ENCODE measurements at places on chromosomes 2 and 18. TPM values are rescaled to one million over a fixed set of nuclear protein-coding genes. Genes with fewer than 3 reads are reported as not detected.

The CYTIP gene
- polyA plus RNA-seq = 205 TPM

The SLC30A3 gene
- polyA plus RNA-seq = not detected

DNA sequence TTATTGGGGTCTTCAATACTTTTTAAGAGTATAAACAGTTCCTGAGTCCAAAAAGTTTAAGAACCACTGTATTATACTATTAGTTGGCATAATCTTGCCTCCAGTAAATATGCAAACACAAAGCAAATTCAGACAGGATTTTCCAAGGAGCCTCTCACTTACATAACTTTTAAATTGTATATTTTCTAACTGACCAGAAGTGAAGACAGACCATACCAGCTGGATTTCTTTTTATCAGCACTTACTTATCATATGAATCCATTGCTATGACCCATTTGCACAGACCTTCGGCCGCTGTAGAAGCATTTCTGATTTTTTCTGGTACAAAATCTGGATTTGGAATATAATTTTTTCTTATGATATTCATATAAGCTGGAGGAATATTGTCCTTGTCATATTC is 200.1 kb downstream of the SLC39A10 start:
- H3K4me3 ChIP-seq = no peak overlapping the region
- no peaks in the 10 kb centered on the region for H3K4me1 ChIP-seq
- DNase-seq = no peak
- peaks cover 2% of the 10 kb centered on the region for H3K27me3 ChIP-seq
- H3K27ac ChIP-seq = no peak overlapping the region

DNA sequence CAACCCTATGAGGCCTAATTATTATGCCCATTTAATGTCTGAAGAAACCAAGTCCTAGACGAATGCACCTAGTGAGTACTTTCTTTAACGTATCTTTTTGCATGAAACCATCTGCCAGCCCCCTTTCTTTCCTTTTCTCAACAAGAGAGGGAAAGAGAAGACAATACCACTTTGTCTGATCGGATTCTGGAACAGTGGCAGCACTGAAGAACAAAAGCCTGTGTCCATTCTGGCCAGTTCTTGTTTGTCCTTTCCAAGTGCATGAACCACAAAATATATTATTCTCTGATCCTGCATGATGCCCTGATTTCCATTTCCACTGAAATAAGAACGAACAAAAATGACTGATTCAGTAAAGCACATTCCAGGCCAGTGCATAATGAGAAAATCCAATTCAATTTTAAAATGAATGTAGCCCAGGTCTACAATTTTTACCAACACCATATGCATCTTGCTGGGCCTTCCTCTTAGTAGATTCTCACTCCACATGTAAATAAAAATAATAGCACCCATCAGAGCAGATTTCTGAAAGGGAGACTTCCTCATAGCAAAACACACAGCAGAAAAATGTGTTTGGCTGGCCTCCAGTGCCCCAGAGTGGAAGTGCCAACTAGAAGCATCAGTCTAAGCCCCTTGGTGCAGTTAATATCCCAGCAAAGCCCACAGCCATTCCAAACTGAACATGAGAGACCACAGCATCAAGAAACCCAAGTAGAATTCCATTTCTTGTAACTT is 422.6 kb upstream of the ID2 start:
- H3K36me3 ChIP-seq = no peaks in the 10 kb centered on the region
- H3K4me1 ChIP-seq = no peaks in the 10 kb centered on the region
- no peak overlapping the region for H3K27ac ChIP-seq

DNA sequence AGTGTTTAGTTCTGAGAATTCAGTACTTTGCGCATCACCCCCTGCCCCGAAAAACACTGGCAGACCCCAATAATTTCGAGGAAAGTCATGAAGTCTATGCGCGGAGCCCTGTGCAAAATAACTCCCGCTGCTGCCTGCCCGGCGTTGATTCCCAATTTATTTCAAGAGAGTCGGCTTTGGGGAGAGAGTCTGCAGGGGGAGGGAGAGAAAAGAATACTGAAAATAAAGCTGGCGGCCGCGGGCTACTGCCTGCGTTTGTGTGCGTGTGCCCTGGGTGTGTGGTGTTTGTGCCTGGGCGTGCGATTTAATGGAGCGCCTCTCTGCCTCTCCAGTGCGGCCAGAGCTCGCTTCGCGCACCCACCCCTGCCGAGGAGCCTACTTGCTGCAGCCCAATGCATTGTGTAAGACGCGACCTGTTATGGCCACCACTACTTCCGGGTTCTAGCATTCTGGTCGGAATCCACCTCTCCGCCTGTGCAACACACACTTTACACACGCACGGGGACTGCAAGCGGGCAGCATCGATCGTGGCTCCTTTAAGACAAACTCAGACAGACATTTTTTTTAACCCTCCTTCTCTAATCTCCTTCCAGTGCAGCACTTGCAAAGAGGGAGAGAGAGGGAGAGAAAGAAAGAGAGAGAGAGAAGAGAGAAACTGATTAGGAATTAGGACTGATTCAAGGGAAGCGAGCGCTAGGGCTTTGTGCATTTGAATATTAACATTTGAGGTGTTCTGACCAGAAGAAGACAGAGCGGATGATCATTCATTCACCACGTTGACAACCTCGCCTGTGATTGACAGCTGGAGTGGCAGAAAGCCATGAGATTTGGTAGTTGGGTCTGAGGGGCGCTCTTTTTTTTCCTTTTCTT is at the start of gene MEIS1:
Gene MEIS1, plus strand, starts transcription at position 447 of the 870 bp plus-strand sequence. CDS start 732 bp downstream, outside the sequence.
- H3K4me3 ChIP-seq = peak within 1 kb of the TSS; percentile 44
- peaks cover 47% of the 10 kb centered on the region for H3K27me3 ChIP-seq

The ERICH2 gene
- polyA plus RNA-seq = not detected

DNA sequence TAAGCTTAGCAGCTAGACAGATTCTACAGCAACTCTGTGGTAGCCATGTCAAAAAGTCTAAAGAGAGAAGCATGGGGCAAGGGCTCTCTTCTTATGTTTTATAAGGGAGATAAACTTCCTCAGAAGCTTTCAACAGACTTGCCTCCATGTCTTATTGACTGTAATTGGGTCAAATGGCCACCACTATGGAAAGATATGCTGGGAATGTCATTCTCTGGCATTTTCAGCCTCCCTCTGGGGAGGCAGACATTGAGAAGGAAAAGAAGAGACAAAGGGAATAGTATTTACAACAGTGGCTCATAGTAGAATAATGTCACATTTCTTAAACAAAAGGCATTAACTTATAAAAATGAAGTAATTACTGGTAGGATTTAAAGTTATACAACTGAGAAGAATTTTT is 1964.5 kb upstream of the PIK3C3 start:
- H3K27me3 ChIP-seq = no peaks in the 10 kb centered on the region
- DNase-seq = no peak
- no peak overlapping the region for H3K4me3 ChIP-seq
- H3K36me3 ChIP-seq = no peaks in the 10 kb centered on the region
- H3K4me1 ChIP-seq = no peaks in the 10 kb centered on the region

- no peaks in the 10 kb centered on the region for H3K36me3 ChIP-seq
- H3K4me1 ChIP-seq = no peaks in the 10 kb centered on the region
- no peak overlapping the region for H3K27ac ChIP-seq
- no peaks in the 10 kb centered on the region for H3K27me3 ChIP-seq
These were observed 341.6 kb upstream of the VWC2L start for GRCh38 chr2:214069254-214069653.

The AMER3 gene
- not detected for polyA plus RNA-seq

The IL1R2 gene
- polyA plus RNA-seq = 1.5 TPM

DNA sequence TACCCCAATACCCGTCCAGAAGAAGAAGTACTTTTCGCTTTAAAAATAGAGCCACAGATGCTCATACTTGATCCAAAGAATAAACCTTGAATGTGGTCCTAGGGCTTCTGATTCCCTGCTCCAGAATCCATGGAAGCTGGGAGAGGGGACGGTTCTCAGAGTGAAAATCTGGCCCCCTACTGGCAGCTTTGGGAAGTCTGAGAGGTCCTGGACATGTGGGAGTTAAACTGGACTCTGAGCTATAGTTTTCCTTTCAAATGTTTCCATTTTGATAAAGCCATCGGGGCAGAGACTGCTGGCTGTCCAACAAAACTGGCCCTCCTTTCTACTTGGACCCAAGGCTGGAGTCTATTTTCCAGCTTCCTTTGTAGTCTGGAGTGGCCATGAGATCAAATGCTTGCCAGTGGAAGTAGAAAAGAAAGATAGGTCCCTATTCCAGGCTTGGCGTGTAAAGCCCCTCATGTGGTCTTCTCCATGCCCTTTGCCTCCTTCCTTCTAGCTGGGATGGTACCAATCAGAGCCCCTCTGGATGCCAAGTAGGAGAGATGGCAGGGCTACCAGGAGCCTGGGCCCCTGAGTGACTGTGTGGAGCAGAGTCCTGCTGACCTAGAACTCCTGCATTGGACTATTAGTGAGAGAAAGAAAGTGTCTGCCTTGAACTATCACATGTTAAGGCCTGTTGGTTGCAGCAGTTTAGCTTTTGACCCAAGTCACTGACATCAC is 37.7 kb upstream of the TBC1D8 start:
- no peak for DNase-seq
- no peaks in the 10 kb centered on the region for H3K36me3 ChIP-seq
- no peaks in the 10 kb centered on the region for H3K27me3 ChIP-seq
- H3K27ac ChIP-seq = no peak overlapping the region
- no peak overlapping the region for H3K4me3 ChIP-seq

The MROH2A gene
- not detected for polyA plus RNA-seq

All from CD4-positive, CD25-positive, alpha-beta regulatory T cell (primary cell).